D721Med (cell line): ENCODE measurements at places on chromosomes 3 and 15.

DNA sequence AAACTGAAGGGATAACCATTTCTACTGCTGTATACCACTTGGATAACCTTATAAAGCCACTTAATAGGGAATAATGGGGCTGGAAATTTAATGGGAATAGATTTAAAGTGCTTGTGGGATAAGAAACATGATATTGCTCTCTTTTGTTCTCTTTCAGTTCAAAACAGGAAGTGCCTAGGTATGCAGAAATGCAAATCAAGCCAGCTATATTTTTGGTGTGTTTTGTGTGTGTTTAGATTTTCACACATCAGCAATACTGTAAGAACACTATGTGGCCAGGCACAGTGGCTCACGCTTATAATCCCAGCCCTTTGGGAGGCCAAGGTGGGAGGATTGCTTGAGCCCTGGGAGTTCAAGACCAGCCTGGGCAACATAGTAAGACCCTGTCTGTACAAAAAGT, 442.3 kb upstream of the TPRG1 start:
- no peak for DNase-seq

DNA sequence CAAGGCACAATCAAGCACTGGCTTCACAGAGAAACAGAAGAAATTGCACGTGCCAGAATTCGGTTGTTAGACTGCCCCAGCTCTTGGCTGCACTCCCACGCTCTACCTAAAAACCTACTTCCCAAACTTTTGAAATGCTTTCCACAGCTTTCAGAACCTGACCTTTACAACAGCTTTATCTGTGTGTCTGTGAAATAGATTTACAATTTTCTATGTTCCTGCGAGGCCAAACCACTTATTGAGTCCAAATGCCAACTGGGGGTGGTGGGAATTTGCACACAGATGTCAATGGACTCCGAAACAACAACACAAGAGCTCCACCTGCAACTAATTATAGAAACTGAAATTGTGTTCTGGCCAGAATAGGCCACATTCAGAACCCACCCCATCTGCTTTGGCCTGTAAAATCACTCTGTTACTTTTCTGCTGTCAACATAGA, 44.6 kb downstream of the ERC2 start:
- DNase-seq: no peak

DNA sequence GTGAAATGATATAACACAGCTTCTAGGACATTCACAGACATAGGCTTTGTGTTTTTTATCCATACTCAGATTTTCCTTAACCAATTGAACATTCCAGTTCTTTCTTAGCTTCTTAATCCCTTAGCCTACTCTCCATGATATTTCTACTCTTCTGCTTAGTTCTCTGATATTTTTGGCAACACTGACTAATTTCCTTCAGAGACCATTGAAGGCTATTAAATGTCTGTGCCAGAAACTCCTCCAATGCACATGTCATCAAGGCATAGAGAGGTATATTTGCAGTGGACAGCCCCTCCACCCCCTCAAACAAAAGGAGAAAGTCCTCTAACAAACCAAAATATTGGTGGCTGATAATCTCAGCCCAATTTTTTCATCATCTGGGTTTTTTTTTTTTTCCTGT, 105.9 kb upstream of the TSC22D2 start:
- no peak for DNase-seq

- DNase-seq: no peak
These were observed 95.9 kb upstream of the PRR20G start for GRCh38 chr3:127383656-127384179.
